Activated CD4-positive, alpha-beta T cell treated with anti-CD3 and anti-CD28 coated beads, Interleukin-10, Interleukin-2, amounts not matched to agents 100 ng/mL and 50 ng/mL, durations not matched to agents 16 hours and 8 hours (primary cell): ENCODE measurements at places on chromosomes 11 and 22.

GRCh38 chr11:47271961-47272661 is 2.2 kb downstream of the MADD start:
- DNase-seq = no peak

DNA sequence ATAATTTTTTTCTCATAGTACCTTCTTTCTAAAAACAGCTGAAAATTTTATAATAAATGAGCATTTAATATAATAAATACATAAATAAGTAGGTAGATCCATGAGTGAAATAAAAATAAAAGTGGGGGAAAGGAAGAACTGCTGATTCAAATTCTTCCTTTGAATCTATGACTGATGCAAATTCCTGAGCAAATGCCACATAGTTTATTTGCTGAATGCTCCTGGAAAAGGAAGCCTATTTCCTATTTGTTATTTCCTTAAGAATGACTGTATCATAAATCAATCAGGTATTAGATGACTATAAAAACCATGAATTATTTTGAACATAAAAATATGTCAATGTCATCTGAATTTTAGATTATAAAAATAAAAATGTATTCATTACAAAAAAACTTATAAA is 16.6 kb downstream of the BTBD10 start:
- DNase-seq = no peak

- no peak for DNase-seq
Measured at GRCh38 chr22:27711756-27712155, 89.8 kb downstream of the MN1 start.

DNA sequence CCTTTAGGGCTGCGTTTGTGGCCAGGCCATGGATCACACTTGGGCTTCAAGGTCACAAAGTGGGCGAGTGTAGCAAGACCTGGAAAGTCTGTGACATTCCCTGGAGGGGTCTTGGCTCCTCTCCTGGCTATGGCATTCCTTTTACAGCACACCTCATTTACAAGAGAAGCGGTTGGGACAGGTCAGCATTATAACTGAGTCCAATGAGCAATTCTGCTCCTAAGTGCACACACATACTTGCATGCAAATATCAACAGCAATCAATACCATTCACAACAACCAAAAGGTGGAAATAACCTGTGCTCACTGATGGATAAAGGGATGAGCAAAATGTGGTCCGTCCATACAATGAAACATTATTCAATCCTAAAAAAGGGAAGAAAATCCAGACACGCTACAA is 298.2 kb downstream of the CTTN start:
- no peak for DNase-seq

DNA sequence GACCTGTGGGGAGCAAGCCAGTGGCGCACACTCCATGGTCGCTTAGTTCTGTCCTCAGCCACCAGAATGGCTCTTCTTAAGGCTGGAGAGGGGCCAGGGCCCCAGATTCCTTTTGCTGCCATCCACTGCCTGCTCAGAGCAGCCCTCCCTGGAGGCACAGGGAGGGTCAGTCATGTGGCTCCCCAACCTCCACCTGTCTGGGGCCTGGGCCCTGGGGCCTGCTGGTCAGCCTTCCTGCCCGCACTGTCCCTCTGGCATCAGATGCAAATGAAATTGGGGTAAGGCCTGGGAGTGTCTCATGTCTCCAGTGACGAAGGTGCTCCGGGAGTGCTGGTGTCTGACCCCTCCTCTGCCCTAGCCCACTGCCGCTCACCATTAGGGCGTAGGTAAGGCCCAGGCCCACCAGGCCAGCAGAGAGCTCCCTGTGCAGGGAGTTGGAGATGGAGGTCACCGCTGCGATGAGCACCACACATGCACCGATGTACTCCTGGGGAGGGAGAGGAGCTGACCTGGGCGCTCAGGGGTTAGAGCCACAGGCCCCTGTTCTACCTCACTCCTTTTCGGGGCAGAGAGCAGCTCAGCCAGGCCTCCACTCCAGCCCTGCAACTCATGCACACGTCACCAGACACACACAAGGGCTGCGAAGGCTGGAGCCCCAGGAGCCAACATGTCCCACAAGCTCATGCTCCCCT is 9.0 kb upstream of the KCNJ11 start:
- no peak for DNase-seq

DNA sequence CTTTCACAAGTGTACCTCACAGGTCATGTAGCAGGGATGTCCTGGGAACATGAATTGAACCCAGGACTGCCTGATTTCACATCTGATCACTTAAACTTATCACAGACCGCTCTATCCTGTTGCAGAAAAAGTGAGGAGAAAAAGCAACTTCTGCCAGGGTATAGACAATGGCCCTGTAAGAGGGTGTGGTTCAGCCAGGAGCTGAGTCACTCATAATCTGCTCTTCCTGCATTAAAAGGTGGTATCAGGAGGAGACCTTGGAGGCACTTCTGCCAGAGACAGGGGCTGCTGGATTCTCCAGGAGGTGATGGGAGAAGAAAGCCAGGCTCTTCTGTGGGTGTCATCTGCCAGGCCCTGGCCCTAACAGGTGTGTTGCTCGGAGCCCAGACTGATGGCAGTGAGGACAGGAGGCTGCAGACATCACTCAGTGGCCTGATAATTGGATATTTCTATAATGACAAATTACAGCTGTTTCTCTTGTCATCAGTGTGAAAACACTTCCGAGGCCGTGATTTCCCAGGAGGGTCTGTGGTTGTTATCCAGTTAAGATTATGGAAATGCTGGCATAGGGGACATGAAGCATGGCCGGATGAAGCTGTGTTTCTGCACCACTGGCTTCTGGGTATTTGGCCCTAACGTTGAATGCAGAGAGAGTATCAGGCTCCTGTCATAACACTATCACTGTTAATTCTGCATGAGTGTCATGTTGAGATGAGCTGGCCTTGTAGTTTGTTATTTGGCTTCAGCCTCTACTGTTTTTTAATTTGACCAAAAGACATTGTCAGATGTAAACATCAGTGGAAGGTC is 125.1 kb upstream of the ZBED5 start:
- DNase-seq = no peak

GRCh38 chr11:131658414-131658813 is 288.0 kb downstream of the NTM start:
- no peak for DNase-seq

DNA sequence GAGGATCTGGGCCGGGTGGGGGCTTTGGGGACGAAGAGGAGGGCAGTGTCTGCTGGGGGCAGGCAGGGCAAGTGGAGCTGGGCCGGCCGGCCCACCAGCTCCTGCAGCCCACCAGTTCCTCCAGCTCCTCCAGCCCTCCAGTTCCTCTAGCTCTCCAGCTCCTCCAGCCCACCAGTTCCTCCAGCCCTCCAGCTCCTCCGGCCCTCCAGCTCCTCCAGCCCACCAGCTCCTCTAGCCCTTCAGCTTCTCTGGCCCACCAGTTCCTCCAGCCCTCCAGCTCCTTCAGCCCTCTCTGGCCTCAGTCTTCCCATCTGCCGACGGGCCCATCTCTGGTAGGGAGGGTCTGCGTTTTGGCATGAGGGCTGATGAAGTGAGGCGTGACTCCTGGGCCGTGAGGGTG is 9.2 kb upstream of the CCDC188 start:
- no peak for DNase-seq

DNA sequence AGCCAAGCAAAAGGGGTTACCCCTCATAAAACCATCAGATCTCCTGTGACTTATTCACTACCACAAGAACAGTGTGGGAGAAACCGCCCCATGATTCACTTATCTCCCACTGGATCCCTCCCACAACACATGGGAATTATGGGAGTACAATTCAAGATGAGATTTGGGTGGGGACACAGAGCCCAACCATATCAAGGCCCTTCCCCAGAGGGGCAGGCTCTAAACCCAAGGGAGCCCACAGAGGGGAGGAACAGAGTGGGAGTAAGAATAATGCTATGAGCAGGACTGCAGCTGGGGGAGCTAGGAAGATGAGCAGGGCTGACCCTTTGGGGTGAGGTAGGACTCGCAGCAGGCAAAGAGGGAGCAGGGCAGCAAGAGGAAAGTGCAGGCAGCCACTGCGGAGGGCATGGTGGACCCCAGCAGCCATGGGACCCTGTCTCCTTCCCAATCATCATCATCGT is 59.3 kb downstream of the CD82 start:
- DNase-seq = no peak

- no peak for DNase-seq
Measured at GRCh38 chr11:99925968-99926367, 761.1 kb upstream of the ARHGAP42 start.

DNA sequence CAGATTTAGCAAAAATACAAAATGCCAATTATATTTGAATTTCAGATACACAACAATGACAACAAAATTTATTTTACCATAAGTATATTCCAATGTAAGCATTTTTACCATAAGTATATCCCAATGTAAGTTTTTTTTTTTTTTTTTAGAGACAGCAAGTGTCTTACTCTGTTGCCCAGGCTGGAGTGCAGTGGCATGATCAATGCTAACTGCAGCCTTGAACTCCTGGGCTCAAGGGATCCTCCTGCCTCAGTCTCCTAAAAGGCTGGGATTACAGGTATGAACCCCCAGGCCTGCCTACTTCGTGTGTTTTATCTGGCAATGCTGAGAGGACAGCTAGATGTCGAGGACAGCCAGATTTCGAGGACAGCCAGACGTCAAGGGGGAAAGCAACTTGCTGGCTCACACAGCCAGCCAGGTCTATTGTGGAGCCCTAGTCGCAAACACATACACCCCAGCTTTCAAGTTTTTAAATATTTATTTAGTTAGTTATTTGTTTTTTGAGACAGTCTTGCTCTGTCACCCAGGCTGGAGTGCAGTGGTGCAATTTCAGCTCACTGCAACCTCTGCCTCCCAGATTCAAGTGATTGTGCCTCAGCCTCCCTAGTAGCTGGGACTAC is 1.1 kb upstream of the SERPING1 start:
- no peak for DNase-seq
